ENCODE measurements at places on chromosomes 3 and 15.

DNA sequence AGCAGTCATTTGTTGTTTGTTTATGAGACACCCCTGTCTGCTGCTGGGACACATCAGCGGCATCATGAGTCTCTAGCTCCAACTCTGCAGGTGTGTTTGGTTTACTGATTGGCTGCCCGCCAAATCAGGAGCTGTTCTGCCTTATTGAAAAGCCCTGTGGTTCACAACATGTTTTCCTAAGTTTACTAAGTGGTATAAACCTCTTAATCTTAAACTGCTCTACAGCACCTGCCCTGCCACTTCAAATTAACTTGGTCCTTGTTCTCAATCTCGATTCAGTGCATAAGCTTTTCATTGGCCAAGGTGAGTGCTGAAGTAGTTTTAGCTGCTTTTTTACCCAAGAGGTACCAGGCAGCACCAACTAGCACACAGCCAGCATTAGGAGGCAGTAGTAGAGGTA is 77.8 kb upstream of the WDR72 start:
- DNase-seq: no peak

DNA sequence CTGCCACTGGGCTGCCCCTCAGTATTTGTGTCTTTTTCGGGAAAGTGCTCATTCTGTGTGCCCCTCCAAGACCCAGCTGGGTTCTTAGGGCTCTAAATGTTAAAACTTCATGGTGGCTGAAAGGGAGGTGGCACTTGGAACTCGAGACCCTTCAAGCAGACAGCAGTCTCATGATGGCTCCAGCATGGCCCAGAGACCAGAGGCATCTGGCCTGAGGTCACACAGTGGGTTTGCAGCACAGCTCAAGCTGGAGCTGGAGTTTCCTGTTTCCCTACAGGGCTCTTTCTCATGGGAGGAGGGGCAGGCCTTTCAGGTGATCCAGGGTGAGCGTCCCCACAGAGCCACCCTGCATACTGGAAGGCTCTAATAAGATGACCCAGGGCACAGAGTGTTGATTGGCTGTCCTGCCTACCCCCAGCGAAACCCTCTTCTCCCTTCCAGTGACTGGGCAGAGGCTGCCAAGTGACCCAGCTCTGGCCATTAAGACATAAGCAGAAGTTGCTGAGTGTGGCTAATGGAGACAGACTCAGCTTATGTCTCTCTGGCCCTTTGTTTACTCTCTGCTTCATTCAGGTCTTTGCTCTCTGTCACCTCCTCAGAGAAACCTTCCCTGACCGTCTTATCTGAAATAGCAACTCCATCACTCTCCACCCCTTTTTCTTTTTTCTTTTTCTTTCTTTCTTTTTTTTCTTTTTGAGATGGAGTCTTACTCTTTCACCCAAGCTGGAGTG is 166.6 kb upstream of the SMAD3 start:
- no peak for DNase-seq

GRCh38 chr15:38846346-38846745 is 281.7 kb upstream of the RASGRP1 start:
- no peak for DNase-seq

DNA sequence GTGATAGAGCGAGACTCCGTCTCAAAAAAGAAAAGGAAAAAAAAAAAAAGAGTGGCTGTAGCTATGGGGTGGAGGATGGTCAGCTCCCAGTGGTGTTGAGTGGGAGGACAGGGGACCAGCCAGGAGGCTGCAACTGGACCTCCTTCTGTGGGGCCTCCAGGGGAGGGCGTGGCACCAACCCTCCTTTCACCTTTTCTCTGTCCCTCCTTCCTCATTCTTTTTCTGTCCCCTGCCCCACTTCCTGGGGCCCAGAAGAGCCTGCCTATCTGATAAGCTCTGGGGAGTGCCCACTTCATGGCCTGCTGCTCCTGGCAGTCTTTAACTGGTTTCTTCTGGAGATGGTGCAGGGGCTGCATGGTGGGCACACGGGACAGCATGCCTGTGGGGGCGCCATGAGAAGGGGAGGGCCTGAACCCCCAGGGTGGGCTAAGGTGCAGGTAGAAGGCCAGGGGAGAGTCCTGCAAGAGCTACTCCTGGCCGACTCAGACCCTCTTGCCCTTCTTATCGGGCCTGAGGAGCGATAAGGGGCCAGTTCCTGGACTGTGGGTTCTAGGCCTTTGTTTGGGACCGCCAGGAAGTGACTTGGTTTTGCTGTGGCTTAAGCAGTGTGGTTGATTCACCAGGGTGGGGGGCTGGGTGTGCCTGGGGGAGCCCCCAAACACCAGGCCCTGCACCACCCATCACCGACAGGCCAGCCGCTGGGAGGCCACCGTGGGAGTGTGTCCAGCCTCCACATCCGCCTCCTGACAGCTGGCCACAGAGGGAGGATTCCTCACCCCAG is 49.4 kb upstream of the FLNB start:
- DNase-seq: no peak

DNA sequence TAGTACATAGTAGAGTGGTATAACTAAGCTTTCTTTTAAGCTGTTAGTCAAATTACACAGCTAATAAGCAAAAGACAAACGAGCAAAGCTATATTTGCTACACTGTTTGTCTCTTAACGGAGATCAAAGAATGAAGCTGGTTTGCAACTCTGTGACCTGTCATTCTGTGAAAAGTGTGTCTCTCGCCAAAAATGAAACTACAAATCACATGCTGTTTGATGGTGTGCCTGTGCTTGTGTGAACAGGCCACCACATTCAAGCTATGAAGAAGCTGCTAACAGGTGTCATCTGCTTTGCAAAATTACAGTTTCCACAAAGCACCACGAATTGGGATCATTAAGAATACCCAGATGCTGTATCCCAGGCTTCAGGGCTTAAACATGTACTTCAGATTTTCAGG is 667.8 kb upstream of the NAALADL2 start:
- no peak for DNase-seq

DNA sequence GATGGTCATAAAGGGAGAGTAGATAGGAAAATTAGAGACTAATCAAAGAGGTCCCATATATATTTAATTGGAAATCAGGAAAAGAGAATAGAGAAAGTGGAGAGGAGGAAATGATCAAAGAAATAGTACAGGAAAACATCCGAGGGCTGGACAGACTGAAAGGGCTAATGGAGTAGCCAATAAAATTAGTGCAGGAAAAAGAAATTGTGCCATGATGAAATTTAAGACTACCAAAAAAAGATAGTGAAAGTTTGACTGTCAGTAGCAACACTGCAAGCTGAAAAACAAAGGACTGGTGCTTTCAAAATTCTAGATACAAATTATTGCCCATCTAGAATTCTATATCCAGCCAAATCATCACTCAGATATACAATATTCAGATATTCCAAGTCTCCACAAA is 36.3 kb downstream of the SLC27A2 start:
- no peak for DNase-seq

GRCh38 chr15:38049891-38050290 is 115.5 kb downstream of the TMCO5A start:
- DNase-seq: no peak

DNA sequence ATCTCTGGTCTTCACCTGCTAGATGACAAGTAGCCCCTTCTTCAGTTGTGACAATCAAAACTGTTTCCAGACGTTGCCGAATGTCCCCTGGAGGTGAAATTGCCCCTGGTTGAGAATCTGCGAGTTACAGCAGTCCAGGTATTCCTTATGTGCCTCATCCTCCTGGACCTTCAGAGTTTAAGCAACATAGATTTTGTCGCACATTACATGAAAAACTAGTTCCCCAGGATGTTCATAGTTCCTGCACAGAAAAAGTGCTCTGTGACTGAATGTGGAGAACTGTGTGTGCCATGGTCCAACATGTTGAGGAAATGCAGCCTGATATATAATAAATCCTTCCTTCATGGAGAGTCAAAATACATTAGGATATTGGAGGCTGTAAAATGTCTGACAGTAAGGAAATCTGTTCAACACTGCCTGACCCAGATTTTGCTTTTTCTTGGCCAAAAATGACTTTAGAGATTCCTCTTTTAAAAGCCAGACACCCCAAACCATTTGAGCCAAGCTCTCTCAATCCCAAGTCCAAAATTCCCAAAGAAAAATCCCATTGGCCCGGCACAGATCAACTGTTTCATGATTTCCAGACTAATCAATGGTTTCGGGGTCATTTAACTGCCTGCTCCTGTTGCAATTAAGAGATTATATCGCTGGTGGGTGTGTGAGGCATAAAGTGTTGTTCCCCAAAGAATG is 20.4 kb upstream of the SHC4 start:
- DNase-seq: no peak

GRCh38 chr3:16142350-16143025 is 32.0 kb upstream of the GALNT15 start:
- no peak for DNase-seq

- DNase-seq: no peak
Measured at GRCh38 chr3:155739154-155739553, 5.7 kb downstream of the PLCH1 start.

DNA sequence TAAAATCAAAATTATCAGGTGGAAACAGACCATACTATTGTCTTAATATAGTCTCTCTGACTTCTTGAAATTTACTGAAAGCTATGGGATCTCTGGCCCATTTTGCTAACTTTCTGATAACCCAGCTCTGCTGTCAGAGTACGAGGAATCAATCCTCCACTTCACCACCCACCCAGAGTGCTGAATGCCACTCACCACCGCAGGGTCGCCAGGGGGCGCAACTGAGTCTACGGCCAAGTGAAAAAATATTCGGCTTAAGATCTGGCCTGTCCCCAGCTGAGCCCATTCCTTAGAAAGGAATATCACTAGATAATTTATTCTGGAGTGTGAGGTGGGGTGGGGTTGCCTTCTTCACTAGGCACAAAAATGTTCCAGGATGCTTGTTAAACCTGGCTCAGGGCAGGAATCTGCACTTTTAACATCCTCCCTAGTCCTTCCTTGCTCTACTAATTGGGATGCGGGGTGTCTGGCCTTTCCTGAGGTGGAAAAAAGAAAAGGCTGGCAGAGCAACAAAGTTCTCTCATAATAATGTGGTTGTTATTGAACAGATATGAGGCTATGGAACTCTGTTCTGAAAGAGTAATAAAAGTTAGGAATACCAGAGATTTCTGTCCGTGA is 520.6 kb downstream of the MFSD1 start:
- no peak for DNase-seq

DNA sequence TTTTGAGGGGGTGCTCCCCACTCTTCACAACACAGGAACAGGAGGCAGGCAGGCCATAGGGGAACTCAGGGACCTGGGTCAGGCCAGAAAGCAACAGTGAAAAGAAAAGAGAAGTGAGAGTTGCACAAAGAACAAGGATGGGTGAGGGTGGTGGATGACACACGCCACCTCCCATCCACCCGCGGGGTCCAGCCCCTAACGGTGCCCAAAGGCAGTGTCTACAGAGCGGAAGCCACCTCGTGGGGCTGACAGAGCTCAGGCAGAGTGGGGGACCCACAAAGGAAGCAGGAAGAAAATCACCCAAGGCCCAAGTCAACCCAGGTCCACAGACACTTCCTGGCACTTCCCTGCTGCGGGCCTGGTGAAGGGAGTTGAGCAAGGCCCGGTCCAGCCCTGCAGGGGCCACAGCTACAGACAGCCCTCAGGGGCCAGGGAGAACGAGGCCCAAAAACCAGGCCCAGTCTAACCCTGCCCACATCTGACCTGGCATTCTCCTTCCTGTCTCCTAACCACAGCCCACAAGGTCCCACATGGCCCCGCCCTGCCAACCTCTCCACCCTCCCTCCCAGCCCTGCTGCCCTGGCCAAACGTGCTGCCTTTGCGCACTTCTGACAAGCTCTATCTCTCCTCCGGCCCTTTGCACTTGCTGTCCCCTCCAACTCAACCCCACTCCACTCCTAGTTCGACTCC is 5.9 kb downstream of the NUP210 start:
- peak; percentile 73 for DNase-seq

GRCh38 chr3:187848401-187848800 is 103.1 kb upstream of the BCL6 start:
- DNase-seq: no peak

GRCh38 chr3:181717549-181718171 is 5.9 kb downstream of the SOX2 start:
- no peak for DNase-seq

- peak; percentile 97 for DNase-seq
Measured at GRCh38 chr3:131381445-131382291, at the start of gene NUDT16. Gene NUDT16 (plus strand): TSS chr3:131381774. CDS start chr3:131381805, 31 bp downstream.

GRCh38 chr3:16547561-16548357 is 34.3 kb upstream of the RFTN1 start:
- DNase-seq: no peak

DNA sequence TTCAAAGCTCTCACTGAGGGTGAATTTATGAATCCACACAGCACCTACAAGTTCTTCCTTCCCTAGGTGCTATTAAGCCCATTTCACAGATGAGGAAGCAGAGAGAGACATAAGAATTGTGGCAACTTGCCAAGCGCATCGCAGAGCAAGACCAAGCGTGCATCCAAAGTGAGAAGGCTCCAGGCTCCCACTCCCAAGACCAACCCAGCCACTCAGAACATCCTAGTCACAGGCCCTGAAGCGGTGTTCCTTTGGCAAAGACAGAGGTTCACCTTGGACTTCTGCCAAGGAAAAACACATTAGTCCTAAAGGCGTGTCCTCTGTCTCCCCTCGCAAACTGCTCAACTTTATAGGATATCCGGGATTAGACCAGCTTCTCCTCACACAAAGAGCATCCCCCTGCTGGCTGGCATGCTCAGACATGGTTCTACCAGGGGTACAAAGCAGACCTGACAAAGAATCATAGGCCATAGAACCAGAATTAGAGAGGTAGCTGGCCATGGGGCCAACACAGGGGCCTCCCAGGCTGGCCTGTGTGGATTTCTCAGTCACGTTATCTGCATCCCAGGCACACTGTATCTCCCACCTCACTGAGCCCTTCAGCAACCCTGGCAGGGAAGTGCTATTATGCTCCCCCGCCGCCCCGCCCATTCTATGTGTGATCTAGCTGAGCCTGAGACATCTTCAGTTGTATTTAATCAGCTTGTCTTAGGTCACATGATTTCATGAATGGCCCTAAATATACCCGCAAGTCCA is 160.2 kb downstream of the FOXP1 start:
- no peak for DNase-seq

DNA sequence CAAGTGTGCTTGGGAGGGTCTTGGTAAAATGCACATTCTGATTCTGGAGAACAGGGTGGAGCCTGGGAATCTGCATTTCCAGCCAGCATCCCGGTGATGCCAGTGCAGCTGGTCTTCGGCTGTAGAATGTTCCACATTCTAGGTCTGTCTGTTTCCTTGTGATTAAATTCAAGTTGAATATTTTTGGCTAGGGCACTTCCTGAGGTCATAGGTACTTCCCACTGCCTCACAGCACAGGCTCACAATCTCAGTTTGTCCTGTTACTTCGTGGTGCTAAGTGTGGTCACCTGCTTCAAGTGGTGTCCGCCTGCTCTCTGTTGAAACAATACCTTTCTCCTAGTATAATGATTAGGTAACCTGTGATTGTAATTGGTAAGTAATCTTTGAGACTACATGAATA is 40.1 kb downstream of the FLNB start:
- no peak for DNase-seq

GRCh38 chr3:140165781-140166180 is 230.8 kb downstream of the CLSTN2 start:
- no peak for DNase-seq

DNA sequence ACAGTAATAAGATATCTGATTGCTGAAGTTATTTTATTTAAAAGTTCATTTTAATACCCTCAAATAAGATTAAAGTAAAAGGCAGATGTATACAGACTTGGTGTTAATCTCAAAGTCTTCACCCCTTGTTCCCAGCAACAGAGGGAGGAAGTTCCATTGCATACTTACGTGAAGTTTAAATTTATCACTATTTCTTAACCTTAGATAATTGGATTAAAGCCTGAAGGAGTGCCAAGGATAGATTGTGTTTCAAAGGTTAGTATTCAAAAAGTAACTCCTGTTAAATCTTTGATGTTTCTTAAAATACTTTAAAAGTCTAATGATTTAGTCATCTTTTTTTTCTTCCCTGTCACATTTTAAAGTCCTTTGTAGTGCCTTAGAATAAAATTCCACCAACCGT is 39.3 kb downstream of the ATP1B3 start:
- no peak for DNase-seq

- no peak for DNase-seq
Measured at GRCh38 chr15:65245096-65245856, 34.0 kb upstream of the CILP start.

All from CD4-positive, alpha-beta T cell treated with Interleukin-4 for 1 hour (primary cell).